HFF-Myc (cell line): ENCODE measurements at places on chromosomes 1 and 21.

GRCh38 chr1:113530021-113530420 is 139.7 kb downstream of the MAGI3 start:
- DNase-seq = no peak

DNA sequence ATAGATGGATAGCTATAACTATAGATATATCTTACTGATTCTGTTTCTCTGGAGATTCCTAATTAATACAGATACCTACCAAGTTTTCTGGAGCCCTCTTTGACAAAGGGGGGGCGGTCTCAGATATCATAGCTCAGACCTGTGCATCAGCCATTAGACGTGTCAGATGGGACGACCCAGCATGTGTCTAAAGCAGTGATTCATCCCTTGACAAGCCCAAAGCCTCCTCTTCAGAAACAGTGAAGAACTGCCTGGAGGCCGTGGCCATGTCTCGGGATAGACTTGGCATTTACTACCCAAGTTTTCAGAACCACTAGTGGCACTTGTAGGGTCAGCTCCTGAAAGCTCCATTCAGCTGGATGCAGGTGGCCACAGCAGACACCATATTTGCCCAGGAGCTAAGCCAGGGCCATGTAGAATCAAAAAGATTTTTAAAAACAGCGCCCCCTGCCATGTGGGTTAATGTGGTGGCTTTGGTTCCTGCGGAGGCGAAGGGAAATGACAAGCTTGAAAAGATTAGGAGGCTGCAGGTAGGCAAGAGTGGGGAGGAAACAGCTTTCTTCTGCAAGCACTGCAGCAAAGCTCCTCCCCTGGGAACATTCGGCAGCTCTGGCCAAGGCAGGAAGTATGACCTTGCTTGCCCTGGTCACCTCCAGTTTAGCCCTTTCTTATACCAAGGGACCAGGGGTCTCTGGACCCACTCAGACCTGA is 82.2 kb downstream of the FBXO2 start:
- no peak for DNase-seq

DNA sequence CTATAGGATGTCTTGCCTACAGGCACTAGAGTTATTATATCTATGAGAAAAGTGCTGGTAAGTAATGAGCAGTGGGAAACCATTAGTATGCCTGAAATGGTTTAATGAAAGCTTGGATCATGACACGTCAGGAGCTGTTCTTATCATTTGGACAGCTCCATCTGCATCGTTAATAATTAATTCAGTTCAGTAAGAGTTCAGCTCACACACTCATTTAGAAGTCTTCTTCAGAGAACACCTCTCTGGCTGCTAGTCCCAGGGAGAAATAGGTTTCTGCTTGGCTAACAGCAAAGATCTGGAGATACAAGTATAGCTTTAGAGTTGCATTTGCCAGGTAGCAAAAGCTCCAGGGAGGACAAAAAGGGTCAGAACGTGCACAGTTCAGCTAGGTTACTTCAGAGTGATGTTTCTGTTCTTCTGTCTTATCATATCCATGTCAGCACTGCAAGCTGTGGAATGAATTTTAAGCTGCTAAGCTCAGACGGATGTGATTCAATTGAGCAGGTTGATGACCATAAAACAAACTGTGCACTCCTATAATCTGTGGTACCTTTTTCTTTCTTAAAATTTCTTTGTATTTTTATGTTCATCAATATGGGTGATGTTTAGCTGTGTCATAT is 173.6 kb downstream of the ADGRL2 start:
- no peak for DNase-seq

- DNase-seq = no peak
Observed at GRCh38 chr1:24591781-24592180, 35.9 kb downstream of the NCMAP start.

- no peak for DNase-seq
Observed at GRCh38 chr1:70667494-70668170, 256.6 kb downstream of the CTH start.
